8988T (cell line): ENCODE measurements at places on chromosomes 16 and 17.

- DNase-seq = peak; percentile 71
Measured at GRCh38 chr17:81097943-81098308, 63.0 kb downstream of the BAIAP2 start.

GRCh38 chr17:79413611-79414010 is 197.2 kb downstream of the RBFOX3 start:
- DNase-seq = no peak

GRCh38 chr16:87828907-87829621 is 40.2 kb downstream of the SLC7A5 start:
- no peak for DNase-seq

DNA sequence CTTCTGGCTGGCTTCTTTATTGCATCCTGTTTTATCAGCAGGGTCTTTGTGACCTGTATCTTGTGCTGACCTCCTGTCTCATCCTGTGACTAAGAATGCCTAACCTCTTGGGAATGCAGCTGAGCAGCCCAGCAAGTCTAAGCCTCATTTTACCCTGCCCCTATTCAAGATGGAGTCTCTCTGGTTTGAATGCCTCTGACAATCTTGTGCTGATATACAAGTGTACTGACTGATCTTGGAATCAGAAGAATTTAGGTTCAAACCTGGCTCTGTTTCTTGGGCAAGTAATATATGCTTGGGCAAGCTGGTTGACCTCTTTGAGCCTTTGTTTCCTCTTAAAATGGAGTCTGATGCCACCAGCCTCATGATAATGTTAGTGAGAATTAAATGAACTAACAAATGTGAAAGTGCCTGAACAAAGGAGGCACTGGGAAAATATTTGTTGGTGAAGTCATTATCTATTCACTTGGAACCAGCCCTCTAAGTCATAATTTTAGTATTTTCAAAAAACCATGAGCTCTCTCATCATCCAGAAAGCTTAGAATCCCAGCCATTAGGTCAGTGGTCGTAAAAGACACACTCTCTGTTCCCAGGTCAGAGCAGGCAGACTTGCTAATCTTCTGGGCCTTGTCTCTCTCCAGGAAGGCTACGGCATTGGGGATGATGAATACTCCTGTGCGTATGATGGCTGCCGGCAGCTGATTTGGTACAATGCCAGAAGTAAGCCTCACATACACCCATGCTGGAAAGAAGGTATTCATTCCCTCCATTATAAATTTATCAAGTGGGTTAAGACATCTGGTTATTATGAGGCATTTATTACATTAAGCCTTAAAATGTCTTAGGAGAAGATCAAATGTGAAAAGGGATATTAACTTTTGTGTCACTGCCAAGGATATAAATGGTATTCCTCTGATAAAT is 18.1 kb upstream of the ARL2BP start:
- DNase-seq = no peak

GRCh38 chr16:61277849-61278248 is 758.4 kb downstream of the CDH8 start:
- DNase-seq = no peak
